ENCODE measurements at places on chromosomes 16 and 17.

DNA sequence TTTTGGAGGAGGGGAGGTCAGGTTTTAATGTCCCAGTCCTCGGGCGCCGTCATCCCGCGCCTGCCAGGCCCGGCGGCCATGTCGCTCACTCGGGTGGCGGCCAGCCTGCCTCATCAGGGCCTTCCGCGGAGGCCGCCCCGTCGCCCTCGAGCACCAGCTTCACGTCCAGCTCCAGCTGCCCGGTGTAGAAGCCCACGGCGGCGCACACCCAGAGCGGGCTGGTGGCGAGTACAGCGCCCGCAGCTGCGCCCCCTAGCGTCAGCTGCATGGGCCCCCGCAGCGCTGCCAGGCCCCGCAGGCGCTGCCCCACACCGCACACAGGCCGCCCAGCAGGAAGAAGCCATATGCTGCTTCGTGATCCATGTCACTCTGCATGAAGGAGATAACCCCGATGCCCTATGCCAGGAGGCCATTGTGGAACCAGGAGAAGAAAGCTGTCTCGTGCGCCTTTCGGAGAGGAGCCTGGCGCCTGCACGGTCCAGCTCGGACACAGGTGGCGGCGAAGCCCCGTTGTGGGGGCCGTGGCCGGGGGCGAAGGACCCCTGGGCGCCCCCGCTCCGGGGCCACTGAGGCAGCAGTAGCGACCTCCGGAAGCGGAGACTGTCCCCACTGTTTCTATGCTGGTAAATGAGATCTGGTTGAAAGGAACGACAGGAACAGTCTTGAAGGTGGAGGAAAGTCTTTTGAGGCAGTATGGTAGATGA, 9.6 kb downstream of the AP2B1 start:
- DNase-seq, result no peak

DNA sequence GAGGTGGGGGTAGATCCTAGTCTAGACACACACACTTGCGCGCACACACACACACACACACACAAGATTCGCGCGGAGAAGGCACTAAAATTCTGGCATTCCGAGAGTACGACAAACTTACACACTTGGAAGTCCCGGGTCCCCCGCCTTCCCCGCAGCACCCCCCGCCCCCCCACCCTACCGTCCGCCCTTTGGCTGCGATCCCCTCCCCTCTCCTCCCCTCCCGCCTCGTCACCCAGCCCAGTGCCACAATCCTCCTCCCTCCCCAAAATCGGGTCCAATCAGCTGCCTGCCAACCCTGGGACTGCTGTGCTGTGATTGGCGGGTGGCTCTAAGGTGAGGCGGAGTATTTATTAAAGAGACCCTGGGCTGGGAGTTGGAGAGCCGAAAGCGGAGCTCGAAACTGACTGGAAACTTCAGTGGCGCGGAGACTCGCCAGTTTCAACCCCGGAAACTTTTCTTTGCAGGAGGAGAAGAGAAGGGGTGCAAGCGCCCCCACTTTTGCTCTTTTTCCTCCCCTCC, at the start of gene SOX9:
Gene SOX9 (plus strand): TSS at position 379 of the 522 bp plus-strand sequence. CDS start 372 bp downstream, outside the sequence.
- DNase-seq, result peak; percentile 90

GRCh38 chr17:78120971-78121800, 7.4 kb downstream of the TMC6 start:
- DNase-seq, result no peak

DNA sequence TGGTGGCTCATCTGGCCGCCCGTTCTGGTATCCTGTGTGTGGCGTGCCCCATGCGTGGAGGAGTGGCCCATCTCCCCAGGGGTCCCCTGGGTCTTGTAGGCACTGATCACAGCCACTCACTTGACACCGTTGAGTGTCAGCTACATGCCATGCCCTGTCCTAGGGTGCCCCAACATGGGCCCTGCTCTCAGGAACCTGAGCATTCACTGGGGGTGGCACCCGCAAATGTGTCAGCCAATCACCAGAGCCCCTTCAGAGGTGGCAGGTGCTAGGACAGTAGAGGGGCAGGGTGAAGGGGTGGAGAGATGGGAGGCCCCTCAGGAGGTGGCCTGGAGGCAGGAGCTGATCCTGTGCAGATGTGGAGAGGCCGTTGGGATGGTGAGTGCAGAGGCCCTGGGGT, 27.8 kb downstream of the CMIP start:
- no peak for DNase-seq

- no peak for DNase-seq
These were observed 375.9 kb downstream of the UTP18 start for GRCh38 chr17:51636291-51636690.

DNA sequence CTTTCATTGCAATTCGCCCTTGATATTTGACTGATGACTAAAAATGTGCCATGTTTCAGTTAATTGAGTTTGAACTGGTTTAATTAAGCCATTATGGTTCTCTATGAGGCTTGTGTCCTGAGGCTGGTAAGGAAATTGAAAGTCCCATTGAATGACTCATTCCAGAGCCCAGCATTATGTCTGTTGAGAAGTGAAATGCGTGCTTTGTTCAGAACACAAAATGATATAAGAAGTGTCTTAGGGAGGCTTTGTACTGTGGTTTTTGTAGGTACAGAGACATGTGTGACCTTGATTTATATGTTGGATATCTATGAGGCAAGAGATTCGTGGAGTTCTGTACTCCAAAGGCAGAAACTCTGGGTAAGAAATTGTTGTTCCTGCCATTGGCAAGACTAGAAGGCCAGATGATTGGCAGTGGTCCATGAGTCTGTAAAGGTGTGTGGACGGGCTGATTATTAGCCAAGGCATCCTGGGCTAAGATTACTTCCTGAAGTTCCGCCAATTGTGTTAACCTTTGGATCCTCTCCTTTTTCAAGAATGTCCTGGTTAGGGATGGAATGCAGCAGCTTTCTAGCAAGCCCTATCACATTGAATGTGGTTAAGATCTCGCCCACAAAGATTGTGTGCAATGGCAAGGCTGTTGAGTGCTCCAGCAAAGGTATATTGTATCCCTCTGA, 103.7 kb downstream of the NPIPB5 start:
- DNase-seq, result no peak

DNA sequence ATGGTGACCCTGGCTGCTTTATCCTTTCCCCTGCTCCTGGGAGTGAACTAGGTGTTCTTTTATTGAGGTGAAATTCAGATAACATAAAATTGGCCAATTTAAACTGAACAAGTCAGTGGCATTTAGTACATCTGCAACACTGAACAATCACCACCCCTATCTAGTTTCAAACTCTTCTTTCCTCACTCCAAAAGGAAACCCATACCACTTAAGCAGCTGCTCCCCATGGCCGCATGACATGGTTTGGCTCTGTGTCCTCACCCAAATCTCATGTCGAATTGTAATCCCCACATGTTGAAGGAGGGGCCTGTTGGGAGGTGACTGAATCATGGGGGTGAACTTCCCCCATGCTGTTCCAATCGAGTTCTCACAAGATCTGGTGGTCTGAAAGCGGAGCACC, 154.1 kb downstream of the STX8 start:
- no peak for DNase-seq

- no peak for DNase-seq
These were observed 934.8 kb upstream of the EEF2KMT start for GRCh38 chr16:6032438-6032837.

DNA sequence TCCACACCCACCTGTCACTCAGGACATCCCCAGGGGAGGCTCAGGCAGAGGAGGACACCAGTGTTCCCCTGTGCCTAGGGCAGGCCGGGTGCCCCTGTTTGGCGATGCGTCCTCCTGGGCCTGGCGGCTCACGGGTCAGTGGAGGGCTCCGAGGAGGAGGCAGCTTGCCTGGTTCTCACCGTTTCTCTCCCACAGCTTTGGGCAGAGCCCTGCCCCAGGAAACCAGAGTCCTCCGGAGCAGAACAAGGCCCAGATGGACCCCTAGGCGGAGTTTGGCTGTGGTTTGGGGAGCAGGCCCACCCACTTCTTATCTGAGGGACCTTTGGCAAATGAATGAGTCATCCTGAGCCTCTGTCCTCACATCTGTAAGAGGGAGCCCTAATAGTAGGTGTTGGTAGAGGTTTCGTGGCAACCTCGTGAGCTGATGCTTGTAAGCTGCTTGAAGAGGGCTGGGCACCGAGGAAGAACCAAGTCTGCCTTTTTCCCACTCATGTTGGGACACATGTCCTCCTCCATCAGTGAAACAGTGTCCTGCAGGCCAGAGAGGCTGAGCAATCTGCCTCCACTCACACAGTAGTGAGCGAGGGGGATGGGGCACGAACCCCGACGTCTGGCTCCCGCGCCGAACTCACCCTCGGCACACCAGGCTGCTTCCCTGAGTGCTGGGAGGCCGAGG, 247.0 kb upstream of the CIBAR2 start:
- no peak for DNase-seq

- DNase-seq, result peak; percentile 88
These were observed 6.4 kb downstream of the NFE2L1 start for GRCh38 chr17:48054238-48055185.

GRCh38 chr16:26177438-26177837, 485.7 kb downstream of the HS3ST4 start:
- no peak for DNase-seq

DNA sequence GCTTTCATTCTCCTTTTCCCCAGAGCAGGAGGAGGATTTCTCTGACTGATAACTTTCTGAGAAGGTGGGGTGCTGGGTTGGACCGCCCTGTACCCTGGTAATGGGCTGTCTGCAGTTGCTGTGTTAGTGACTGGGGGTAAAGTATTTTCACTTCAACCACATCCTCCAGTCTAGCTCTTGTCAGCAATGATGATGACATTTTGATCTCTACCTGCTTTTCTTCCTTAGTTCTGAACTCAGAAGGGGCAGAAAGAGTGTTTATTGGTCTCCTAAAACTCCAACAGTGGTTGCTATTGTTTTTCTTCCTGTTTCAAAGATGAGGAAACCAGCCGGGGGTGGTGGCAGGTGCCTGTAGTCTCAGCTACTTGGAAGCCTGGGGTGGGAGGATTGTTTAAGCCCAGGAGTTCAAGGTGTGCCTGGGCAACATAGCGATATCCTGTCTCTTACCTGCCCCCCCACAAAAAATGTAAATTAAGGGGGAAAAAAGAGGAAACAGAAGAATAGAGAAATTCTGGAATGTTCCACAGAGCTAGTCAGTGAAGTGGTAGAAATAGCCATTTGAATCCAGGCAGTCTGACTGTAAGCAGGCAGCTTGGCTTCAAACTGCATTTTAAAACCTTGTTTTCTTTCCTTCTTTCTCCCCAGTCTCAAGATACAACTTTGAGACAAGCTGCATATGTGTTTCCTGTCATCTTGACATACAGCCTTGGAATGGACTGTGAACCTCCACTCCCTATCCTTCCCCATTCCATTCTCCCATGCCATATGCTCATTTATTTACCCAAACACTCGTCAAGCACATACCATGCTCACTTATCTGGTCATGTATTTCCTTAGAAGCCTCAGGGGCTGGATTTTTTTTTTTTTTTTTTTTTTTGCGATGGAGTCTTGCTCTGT, 3.3 kb upstream of the N4BP1 start:
- peak; percentile 52 for DNase-seq

DNA sequence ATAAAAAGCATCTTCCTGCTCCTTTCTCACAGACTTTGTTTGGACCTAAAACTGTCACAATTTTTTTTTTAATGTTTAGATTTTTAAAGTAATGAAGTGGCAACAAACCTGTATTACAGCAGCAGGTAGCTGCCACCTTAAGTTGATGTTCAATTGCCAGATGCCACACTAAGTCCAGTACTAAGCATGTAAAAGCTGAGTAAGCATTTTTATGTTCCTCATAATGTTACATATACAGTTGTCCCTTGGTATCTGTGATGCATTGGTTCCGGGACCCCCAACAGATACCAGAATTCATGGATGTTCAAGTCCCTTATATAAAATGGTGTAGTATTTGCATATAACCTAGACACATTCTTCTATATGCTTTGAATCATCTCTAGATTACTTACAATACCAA, 45.1 kb downstream of the TNRC6A start:
- no peak for DNase-seq

DNA sequence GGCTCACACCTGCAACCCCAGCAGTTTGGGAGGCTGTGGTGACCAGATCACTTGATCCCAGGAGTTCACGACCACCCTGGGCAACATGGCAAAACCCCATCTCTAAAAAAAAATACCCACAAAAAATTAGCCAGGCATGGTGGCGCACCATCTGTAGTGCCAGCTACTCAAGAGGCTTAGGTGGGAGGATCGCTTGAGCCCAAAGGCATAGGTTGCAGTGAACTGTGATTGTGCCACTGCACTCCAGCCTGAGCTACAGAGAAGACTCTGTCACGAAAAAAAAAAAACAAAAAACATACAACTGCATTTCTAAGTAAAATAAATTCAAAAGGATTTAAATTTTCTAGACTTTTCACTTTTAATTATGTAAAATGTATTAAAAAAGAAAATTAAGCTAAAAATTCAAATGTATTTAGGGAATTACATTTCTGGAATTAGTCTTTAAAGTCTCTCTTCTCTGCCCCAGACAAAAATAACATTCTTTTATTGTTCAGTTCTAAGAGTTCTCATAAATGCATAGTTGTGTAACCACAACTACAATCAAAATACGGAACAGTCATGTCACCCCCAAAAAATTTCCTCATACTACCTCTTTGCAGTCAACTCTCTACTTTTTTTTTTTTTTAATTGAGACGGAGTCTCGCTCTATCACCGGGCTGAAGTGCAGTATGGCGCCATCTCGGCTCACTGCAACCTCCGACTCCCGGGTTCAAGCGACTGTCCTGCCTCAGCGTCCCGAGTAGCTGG, 14.1 kb downstream of the FAM222B start:
- DNase-seq, result no peak

DNA sequence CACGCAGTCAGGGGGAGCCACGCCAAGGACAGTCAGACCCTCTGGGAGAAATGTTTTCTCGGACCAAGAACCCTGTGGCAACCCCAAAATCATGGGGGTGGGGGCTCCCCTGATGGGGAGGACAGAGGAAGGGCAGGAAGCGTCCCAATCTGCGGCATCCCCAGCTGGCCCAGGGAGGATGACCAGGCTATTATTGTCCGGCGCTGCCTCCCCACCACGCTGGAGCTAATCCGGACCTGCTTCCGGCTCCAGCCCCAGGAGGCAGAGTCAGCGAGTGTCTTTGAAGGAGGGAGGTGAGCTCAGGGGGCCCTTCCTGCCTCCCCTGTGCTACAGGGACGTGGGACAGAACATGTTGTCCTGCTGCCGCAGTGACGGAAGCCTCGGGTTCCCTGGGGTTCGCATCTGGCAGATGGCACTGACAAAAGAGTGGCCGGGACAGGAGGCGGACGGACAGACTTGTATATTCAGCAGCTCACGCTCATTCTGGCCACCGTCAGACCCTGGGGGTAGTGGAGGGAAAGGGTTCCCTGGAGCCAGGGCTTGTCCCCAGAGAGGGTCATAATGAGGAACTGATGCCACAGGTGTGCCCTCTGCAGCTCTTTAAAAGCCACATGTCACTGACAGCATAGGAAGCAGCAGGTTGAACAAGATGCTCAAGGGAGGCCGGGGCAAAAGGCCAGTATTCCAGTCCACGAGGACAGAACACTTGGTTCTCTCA, 54.3 kb upstream of the CDC42EP4 start:
- no peak for DNase-seq
